ENCODE measurements at places on chromosomes 2 and 18.
A peak's percentile ranks its signal among the peaks of the same experiment; 100 is the strongest.

DNA sequence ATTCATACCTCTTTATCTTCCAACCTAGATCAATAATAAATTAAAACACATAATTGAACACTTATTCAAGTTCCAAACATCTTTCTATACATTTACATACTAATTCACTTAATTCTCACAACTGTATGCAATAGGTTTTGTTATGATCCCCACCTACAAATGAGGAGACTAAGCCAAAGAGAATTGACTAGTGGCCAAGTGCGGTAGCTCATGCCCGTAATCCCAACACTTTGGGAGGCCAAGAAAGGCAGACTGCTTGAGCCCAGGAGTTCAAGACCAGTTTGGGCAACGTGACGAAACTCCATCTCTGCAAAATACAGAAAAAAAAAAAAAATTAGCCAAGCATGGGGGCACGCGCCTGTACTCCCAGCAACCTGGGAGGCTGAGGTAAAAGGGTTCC is 36.8 kb downstream of the KCNG3 start:
- DNase-seq = no peak

- no peak for DNase-seq
Observed at GRCh38 chr18:23521907-23522306, 18.6 kb downstream of the RMC1 start.

GRCh38 chr2:224630659-224631550 is 45.7 kb upstream of the CUL3 start:
- DNase-seq = no peak

DNA sequence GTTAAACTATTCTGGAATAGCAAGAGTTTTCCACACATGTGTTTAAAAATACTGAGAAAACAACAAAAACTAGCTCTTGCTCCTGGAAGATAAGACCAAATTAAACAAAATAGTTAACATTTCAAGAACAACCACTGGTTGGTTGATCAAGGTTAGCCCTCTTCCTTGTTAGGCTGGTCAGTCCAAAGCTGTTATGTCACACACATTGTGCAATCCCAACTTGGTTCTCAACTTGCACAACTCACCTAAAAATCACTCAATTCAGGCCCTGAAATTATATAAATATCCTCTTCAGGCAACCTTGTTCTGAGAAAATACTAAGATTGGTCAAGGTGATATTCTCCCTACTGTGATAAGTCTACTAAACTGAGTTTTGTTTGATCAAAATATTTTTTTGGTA is 169.7 kb upstream of the LRP1B start:
- no peak for DNase-seq

GRCh38 chr2:222167762-222168161 is 131.0 kb downstream of the PAX3 start:
- no peak for DNase-seq

- DNase-seq = no peak
Observed at GRCh38 chr2:196535742-196536141, 103.8 kb upstream of the CCDC150 start.

DNA sequence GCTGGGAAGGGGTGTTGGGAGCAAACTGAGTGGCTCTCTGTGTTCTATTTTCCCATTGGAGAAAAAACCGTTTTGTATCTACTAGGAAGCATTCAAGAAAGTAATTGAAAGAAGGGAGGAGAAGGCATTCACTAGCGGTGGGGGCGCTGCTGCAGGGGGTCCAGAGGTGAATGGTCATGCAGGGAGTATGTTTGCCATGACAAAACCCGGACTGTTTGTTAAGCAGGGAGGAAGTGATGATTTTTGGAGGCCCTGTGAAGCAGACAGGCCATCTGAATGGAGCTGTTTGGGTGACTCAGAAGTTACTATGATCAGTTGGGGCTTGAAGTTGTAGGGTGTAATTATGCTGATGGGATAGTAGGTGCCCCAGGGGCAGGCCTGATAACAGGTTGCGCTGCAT is 7.0 kb downstream of the TAF4B start:
- no peak for DNase-seq

- DNase-seq = no peak
Observed at GRCh38 chr2:72095364-72095763, 52.3 kb downstream of the CYP26B1 start.

- no peak for DNase-seq
Observed at GRCh38 chr2:157441072-157441454, 2.8 kb downstream of the CYTIP start.

- DNase-seq = peak; percentile 38
Observed at GRCh38 chr2:85578243-85579180, 1.1 kb downstream of the VAMP8 start.

DNA sequence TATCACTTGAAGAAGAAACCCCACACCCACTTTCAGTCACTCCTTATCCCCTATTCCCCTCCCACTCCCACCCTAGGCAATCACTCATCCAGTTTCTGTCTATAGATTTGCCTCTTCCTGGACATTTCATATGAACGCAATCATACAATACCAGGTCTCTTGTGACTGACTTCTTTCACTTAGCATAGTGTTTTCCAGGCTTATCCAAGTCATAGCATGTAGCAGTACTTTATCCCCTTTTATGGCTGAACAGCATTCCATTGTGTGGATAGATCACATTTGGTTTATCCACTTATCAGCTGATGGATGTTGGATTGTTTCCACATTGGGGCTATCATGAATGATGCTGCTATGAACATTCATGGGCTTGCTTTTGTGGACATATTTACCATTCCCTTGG is 6.6 kb downstream of the CFAP221 start:
- no peak for DNase-seq
